Stimulated activated CD8-positive, alpha-beta memory T cell treated with anti-CD3 and anti-CD28 coated beads, Interleukin-4, amount 100 ng/mL, for 1 hour (primary cell): ENCODE measurements at places on chromosomes 7 and 10.

DNA sequence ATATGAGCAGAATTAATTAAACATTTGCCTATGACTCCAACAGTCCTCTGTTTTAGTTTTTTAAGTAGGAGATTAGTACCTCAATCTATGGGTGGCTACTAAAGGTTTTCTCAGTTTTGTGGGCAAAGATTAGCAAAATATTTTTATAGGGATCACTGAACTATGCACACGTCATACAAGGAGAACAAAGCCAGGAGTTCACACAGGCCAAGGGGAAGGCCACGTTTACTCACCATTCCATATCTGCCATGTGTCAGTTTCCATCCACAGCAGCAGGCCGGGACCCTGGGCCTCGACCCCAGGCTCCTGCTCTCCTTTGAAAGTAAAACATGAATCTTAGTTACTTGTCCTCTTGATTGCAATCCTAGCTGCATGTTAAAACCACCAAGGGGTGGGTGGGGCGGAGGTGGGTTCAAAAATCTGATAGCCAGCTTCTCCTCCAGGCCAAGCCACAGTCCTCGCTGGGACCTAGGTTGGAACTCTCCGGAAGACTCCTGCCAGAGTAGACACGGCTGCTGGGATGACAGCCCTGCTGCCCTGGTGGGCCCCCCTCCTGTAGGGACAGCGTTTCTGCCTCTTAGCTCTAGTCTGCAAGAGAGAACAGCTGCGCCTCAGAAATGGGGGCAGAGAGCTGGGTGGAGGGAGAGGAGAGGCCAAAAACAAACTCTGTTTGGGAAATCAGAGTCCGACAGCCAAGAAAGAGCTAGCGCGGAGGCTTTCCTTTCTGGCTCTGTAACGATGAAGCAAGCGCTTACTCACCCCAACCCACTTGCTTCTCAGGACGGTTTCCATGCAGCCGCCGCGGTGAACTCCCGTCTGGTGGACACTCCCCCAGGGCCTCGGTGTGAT is 35.6 kb downstream of the PITRM1 start:
- no peak for DNase-seq

GRCh38 chr10:1738950-1739349 is 1.6 kb upstream of the ADARB2 start:
- no peak for DNase-seq

- DNase-seq, result no peak
Measured at GRCh38 chr10:68224810-68225209, 7.1 kb downstream of the ATOH7 start.

GRCh38 chr10:99984211-99985034 is 25.3 kb downstream of the DNMBP start:
- DNase-seq, result no peak

- DNase-seq, result no peak
Measured at GRCh38 chr7:19392246-19392645, 247.0 kb upstream of the FERD3L start.

DNA sequence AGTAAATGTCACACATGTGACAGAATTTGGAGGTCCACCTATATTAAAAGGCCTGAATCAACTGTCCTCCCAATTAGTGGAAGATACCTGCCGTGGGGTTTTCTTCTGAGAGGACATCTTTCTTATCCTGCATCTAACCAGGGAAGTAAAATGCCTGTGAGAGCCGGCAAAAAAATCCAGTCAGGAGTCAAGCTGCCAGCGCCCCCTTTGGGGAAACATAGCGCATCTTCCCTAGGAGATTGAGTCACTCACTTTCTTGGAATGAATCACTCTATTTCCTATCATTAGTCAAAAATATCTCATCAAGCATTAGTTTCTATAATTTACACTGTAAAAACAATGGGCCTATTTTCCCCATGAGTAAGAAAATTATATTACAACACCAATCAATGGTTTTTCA is 66.4 kb upstream of the ANK3 start:
- no peak for DNase-seq

- DNase-seq, result no peak
Measured at GRCh38 chr10:44374155-44374554, 10.7 kb downstream of the CXCL12 start.

- no peak for DNase-seq
Measured at GRCh38 chr7:19112274-19113001, 5.0 kb downstream of the TWIST1 start.

GRCh38 chr7:151346-152050 is 40.9 kb upstream of the FAM20C start:
- no peak for DNase-seq

GRCh38 chr10:29635711-29636144 is 957 bp upstream of the SVIL start:
- DNase-seq, result no peak

DNA sequence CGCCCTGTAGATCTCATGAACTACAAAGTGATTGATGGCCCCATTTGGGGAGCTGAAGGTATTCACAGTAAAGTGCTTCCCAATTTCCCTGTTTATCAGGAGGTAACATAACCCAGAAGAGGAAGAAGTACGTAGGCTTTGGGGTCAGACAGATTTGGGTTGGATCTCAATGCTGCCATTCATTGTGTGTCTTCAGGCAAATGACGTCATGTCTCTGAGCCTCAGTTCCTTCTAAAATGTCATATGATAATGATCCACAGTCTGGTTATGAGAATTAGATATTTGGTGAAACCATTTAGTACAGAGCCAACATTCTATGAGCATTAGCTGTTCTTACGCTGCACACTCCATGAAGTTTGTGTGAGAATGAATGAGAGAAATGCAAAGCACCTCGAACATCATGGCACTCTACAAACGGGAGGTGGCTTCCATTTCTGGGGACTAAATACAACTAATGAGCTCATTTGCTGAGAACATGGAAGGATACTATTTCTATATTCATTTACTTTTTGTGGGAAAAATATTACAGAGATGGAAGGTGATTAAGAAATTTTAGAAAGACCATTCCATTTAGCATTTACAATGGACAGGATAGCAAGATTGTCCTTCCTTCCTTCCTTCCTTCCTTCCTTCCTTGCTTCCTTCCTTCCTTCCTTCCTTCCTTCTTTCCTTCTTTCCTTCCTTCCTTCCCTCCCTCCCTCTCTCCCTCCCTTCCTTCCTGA is 13.8 kb upstream of the JCAD start:
- no peak for DNase-seq

GRCh38 chr7:133167300-133167699 is 85.4 kb upstream of the CHCHD3 start:
- no peak for DNase-seq

DNA sequence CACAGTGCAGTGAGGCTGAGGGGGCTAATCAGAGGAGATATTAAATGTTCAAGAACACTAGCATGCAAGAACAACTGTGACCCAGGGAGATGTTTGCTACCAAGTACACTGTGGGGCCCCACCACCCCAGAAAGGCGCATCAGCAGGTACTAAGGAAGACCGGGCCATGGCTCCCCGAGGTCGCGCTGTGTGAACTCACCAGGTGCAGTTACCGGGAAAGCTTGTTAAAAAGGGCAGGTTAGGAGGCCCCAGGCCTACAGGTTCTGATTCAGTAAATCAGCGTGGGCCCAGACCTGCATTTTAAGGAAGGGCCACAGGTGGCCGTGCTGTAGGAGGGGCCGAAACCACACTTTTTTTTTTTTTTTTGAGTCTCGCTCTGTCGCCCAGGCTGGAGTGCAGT is 54.6 kb downstream of the TMEM209 start:
- DNase-seq, result no peak

DNA sequence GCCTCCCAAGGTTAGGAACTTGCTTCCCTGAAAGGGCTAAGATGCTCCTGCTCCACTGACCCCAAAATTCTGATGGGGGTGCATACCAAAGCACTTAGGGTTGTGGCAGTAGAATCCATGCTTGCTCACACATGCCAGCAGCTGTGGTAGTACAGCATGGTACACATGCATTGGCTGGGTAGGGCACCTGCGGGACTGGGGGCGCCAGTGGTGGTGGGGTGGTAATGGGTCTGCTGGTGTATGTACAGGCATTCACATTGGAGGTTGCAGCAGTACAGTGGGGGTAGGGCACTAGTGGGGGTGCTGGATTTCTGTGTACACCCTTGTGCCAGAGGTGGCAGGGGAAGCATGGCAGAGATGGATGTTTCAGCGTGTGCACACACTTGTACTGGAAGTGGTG is 72.3 kb upstream of the TAS2R16 start:
- DNase-seq, result no peak

- no peak for DNase-seq
Measured at GRCh38 chr10:77175631-77176222, 461.9 kb downstream of the KCNMA1 start.

DNA sequence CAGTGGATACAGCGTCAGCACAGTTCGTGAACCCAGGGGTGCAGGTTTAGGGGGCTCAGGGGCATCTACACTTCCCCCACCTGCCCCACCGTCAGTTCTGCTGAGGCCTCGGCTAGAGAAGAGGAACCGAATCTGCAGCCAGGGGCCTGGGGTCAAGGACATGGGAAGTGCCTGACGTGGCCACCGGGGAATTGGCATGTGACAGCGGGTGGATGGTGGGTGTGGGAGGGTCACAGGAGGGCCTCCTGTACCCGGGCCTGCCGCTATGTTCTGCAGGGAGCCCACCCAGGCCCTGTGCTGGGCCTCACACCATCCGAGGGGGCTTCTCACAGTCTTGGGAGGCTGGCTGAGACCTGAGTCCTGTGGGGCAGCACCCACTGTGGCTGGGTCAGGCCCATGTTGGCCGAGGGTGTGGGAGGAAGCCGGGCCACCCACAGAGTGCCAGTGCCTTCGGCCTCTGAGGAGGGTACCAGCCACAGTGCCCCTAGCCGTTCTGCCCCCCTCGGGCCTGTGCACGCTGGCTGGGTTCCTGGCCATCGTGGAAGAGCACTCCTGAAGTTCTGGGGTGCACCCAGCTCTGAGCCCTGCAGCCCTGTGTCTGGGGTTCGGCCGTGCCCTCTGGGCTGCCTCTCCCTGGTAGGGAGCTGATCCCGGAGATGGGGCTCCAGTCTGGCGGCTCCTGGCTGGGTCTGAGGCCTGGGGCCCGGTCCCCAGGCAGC is 5.9 kb downstream of the TTYH3 start:
- DNase-seq, result no peak

DNA sequence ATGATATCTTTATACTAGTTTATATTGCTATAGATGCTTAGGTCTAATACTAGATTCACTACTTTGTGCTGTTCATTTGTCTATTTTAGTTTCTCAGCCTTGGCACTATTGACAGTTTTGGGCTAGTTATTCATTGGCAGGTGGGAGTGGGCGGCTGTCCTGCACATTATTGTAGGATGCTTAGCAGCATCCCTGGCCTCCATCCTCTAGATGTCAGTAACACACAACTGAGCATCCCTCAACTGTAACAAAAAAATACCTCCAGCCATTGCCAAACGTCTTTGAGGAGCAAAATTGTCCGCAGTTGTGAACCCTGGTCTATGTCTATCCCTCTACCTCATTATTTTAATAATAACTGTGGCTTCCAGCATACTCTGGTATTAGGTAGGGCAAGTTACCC is 34.4 kb upstream of the PNLIP start:
- DNase-seq, result no peak

GRCh38 chr10:71319042-71319799 is at the start of gene SLC29A3:
Gene SLC29A3 (plus strand): TSS chr10:71319259. CDS start chr10:71319310, 51 bp downstream.
- DNase-seq, result peak; percentile 69

DNA sequence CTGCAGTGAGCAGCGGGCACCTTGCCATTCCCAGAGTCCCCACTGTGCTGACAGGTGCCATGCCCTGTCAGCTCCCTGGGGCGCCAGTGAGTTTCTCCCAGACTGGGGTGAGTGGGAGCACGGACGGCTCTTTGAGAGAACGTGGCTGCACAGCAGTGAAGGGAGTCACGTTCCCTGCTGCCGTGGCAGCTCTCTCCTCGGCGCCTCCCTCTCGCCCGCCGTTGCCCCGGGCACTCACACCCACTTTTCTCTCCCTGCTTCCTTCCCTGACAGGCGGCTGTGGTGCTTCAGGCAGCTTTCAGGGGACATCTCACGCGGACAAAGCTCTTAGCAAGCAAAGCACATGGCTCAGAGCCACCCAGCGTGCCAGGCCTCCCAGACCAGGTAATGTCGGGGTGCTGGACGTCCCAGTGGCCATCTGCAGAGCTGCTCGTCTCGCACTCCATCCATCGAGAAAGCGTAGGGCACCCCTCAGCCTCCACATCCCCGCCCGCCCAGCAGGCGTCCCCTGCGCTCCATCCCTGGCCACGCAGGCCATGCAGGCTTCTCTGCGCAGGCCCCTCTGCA is 27.1 kb upstream of the TTYH3 start:
- no peak for DNase-seq

GRCh38 chr10:93516006-93516380 is 19.6 kb downstream of the CEP55 start:
- DNase-seq, result no peak

DNA sequence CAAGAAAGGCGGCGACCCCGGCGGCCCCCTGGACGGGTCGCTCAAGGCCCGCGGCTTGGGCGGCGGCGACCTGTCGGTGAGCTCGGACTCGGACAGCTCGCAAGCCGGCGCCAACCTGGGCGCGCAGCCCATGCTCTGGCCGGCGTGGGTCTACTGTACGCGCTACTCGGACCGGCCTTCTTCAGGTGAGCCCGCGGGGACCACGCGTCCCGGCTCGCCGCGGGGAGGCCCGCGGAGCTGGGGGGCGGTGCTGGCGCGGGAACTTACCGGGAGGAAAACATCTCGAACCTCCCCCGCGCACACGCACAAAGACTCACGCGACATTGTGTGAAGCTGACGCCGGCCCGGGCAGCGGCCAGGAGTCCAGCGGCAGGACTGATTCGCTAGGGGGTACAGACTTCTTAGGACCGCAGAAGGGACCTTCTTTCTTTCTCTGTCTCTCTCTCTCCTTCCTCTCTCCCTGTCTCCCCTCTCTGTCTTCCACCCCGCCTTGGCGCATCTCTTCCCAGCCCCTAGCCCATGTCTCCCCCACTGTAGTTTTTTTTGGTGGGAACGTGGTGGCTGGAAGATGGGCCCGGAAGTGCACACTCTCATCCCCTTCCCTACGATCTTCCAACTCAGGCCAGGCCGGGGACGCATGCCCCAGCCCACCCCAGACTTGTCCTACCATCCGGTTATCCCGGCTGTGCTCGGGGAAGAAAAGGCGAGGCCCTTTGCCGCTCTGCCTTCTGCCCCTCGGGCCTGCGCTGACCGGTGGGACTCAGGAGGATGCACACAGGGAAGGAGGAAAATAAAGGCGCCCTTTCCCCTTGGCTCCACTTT is 1.2 kb downstream of the EN2 start:
- no peak for DNase-seq

- DNase-seq, result no peak
Measured at GRCh38 chr7:86969865-86970264, 89.6 kb downstream of the ELAPOR2 start.

DNA sequence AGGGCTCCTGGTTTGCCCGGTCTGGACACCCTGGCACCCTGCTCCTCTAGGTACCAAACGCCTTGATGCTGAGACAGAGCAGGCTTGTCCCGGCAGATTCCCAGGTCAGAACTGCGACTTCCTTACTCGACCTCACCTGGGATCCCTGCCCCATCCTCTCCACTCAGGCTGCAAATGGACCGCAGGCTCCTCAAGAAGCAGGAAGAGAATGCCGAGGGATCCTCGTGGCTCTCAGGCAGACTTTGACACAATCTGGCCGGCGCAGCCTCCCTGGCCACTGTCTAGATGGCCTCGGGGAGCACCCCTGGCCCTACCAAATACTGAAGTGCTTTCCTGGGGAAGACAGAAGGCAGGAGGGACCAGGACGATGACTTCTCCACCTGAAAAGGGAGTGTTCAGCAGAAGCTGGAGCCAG is 421 bp upstream of the NODAL start:
- DNase-seq, result no peak

- DNase-seq, result no peak
Measured at GRCh38 chr7:55517191-55517633, 55.1 kb downstream of the VOPP1 start.
